ENCODE measurements at places on chromosomes 1 and 21.
A peak's percentile ranks its signal among the peaks of the same experiment; 100 is the strongest.

- DNase-seq = peak; percentile 79
Measured at GRCh38 chr1:12095452-12096263, 32.6 kb downstream of the TNFRSF8 start.

DNA sequence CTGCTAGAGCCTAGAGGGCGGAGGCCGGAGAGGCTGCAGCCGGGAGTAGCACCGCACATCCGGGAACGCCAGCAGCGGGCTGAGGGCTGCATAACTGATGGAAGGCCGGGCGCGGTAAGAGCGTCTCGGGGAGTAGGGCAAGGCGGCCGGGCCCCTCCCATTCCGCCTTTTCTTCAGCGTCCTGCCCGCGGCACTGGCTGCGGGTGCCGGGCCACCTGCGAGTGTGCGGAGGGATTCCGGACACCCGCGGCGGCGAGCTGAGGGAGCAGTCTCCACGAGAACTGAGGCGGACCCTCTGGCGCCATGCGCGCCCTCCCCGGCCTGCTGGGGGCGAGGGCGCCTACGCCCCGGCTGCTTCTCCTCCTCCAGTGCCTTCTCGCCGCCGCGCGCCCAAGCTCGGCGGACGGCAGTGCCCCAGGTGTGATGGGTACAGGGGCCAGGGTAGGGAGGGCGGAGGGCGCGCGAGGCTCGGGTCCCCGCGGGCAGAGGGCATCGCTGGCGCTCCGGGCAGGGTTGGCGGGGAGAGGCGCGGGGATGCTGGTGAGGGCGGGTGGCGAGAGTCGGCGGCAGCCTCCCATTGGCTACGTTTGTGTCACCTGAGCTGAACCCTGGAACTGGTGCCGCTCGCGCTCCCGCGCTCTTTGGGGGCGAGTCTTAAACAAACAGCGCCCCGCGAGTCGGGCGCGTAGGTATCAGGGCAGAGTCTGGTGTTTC, 334.4 kb downstream of the SRGAP2C start:
- DNase-seq = peak; percentile 44

GRCh38 chr1:7281821-7282220, 489.3 kb upstream of the VAMP3 start:
- DNase-seq = no peak

- no peak for DNase-seq
Measured at GRCh38 chr1:198723127-198723526, 84.3 kb downstream of the PTPRC start.

GRCh38 chr1:23554127-23554480, 5.2 kb downstream of the ID3 start:
- no peak for DNase-seq

DNA sequence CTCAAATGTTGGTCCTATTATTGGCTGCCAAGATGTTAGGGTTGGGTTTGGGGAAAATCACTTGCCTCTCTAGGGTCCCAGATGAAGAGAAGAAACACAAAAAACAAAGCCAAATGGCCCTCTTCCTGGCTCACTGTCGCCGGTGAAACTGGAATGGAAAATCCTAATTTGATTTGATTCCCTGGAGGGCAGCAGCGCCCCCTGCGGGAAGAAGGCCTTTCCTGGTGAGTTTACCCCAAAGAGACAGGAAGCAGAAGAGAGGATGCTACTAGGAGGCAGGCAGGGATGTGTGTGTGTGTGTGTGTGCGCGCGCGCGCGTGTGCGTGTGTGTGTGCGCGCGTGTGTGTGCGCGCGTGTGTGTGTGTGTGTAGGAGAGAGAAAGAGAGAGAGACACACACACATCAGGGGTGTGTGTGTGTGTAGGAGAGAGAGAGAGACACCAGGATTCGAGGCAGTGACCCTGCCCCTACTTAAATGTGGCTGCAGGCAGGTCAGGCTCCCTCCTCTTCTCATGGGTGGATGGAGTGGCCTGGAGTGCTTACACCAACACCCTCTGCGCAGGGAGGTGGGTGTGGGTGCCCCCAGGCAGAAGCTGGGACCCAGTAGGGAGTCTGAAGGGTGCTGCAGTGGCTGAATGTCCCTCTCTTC, 3.1 kb upstream of the SELENON start:
- DNase-seq = peak; percentile 71

DNA sequence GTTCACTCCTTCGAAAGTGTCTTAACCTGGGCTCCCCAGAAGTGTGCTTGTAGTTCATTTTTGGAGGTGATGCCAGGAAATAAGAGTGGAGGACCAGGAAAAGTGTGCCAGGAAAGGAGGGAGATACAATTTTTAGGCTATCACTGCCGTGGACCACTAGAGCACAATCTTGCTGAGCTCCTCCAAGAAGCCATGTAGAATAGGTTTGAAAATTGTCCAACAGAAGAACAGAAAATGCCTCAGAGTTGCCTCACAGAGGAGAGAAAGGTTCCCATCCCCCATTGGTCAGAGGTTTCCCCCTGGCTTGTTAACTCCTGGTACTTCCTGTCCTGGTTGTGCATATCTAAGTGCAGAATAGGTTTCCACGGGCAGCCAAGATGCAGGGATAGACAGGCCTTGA, 41.6 kb downstream of the CATSPERE start:
- no peak for DNase-seq

GRCh38 chr1:209685821-209686220, 10.6 kb downstream of the G0S2 start:
- DNase-seq = no peak

DNA sequence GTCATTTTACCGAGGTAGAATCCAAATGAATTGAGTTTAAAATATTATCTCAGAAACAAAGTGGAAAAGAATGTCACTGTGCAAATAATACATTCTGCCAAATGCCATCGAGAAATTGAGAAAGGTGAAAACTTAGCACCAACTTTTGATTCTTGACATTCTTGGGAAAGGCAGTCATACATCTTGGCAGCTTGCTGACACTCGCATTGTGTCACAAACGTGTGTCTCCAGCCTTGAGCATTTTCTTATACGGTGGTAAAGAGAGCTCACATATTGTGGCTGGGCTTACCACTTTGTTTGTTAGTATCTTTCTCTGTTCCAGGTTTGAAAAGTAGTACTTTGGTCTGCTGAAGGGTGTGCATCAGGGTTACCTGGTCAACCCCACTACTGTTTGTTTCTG, 1456.1 kb downstream of the BRINP3 start:
- DNase-seq = no peak

DNA sequence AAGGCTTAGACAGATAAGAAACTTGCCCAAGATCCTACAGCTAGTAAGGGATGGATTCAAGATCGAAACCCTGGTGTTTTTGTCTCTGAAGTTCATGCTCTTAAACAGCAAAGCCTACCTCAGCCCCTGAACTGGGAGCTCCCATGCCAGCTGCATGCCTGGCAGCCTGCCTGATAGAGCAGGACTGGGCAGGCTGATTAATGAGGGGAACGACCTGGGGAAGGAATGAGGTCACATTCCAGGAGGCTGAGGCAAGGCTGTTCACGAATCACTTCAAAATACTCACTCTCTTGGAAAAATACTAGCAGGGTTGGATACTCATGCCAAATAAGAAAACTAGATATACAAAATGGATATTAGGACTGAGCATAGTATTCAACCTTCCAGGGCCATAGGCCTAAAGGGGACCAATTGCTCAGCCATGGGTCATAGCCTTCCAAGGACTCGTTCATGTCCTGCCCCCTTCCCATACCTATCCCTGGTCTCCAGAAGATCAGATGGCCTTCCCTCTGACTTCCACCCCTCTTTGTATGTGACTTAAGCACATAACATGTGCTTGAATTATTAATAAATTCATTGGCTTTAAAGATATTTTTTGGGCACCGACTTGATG, 15.6 kb upstream of the TACSTD2 start:
- no peak for DNase-seq

GRCh38 chr1:93979718-93980319, 70.6 kb upstream of the GCLM start:
- no peak for DNase-seq

DNA sequence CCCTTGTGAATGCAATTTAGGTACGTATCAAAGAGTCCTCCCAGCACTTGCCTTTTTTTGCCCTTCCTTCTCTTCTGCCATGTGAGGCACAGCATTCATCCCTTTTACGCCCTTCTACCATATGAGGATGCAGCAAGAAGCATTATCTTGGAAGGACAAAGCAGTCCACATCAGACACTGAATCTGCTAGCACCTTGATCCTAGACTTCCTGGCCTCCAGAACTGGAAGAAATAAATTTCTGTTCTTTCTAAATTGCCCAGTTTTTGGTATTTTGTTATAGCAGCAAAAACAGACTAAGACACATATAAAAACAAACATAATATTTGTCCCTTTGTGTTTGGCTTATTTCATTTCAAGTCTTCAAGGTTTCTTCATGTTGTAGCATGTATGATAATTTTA, 20.1 kb downstream of the EPS15 start:
- DNase-seq = no peak
